Activated naive CD4-positive, alpha-beta T cell treated with anti-CD3 and anti-CD28 coated beads for 36 hours (primary cell): ENCODE measurements at places on chromosomes 2 and 18.

- no peak for DNase-seq
These were observed 112.9 kb upstream of the ACAA2 start for GRCh38 chr18:49926106-49926745.

GRCh38 chr18:59200787-59201186, 19.2 kb upstream of the GRP start:
- no peak for DNase-seq

DNA sequence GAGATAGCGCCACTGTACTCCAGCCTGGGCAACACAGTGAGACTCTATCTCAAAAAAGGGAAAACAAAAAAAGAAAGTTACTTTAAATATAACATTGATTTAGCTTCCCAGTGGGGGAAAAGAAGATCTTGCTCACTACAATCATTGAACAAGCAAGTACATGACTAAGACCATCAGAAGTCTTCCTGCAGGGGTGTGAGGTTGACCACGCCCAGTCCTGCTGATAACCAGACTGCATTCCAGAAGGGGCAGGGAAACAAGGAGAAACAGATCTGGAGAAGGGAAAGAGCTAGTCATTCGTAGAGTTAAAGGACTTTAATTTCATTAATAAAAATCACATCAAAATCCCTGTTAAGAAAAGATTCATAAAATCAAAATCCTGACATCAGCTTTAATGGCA, 77.5 kb downstream of the EPHA4 start:
- no peak for DNase-seq

GRCh38 chr2:49219741-49220140, 65.4 kb upstream of the FSHR start:
- no peak for DNase-seq

DNA sequence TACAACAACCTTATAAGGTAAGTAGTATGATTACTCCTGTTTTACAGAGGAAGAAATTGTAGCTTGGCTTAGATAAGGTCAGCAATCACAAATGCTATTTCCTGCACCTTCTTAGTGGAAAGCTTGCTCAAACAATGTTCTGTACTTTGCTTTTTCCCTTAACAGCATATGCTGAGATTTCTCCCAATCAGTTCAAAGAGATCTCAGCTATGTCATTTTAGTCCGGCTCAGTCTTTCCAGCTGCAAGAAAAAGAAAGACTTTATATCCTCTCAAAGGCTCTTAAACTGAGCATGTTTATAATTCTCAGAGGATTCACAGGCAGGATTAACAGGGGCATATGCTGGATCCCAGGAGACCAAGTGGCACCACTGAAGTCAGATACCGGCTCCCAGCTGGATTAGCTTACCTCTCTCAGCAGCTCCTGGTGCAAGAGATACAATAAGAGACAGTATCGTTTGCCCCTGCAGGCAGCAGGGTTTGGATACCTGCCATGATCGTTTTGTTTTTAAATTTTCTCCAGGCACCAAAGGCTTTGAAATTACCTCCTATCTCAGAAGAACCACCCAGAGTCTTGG, 29.5 kb downstream of the KIAA2012 start:
- DNase-seq, result no peak

GRCh38 chr2:23485261-23485660, 100.3 kb downstream of the KLHL29 start:
- no peak for DNase-seq
